ENCODE measurements at places on chromosomes 16 and 17.

- DNase-seq, result no peak
These were observed 2.0 kb downstream of the RBBP6 start for GRCh38 chr16:24541233-24541933.

- DNase-seq, result no peak
These were observed 1.9 kb downstream of the SLC13A2 start for GRCh38 chr17:28475151-28475900.

- DNase-seq, result no peak
These were observed 73.4 kb downstream of the HS3ST3B1 start for GRCh38 chr17:14374268-14374667.

GRCh38 chr17:73031472-73031871 is 61.0 kb downstream of the SLC39A11 start:
- DNase-seq, result no peak

GRCh38 chr17:49464049-49464448 is 31.0 kb upstream of the NGFR start:
- DNase-seq, result no peak

DNA sequence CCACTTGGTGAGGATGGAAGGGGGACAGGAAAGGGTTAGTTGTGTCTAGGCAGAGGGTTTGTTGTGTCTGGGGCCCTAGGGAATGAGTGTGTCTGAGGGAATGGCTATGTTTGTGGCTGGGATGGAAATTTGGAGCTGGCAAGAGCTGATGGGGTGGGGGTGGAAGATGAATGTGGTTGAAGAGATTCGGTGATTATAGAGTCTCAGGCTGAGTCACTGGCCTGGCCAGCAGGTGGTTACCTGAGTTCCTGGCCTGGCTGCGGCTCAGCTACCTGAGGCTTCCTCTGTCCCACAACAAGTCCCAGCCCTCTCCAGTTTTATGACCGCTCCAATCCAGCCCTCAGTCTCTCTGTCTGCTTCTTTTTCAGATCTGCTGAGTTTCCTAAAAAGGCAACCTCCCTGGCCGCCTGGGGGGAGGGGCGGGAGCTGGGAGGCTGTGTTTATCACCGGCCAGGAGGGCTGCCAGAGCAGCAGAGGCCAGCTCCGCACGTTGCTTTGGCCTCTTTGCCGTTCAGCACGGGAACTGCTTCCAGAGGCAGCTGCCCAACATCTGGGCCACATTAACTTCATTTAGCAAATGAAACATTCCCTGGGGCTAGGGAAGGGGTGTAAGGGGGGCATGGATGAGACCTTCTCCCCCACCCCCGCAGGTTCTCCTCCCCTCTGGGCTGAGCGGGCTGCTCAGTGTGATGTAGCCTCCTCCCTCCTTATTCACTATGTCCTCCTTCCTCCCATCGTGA is 21.8 kb downstream of the ITGB3 start:
- peak; percentile 83 for DNase-seq

DNA sequence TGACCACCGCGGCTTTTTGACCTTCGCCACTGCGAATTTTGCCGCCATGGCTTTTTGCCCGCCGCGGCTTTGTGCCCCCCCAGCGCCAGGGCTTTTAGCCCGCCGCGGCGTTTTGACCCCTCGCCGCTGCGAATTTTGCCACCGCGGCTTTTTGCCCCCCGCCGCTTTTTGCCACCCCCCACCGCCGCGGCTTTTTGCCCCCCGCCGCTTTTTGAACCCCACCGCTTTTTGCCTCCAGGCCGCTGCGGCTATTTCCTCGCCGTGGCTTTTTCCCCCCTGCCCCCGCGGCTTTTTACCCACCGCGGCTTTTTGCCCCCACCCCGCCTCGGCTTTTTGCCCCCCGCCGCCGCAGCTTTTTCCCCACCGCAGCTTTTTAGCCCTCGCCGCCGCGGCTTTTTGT is 134.8 kb upstream of the TP53TG3C start:
- no peak for DNase-seq

DNA sequence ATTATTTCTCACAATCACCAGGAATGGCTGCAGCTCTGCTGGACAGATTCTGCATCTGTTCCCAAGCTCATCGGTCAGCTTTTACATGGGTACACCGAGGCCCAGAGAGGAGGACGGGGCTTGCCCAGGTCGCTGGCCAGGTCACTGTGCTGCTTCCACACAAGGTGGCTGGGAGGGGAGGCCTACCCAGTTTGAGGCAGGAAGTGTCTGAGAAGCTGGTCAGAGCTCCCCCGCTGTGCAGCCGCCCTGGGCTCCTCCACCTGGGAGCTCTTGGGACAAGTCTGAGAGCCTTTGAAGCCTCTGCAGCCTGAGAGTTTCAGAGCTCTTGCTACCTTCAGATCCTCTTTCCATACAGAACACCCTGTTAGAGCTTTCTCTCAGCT is 143.3 kb downstream of the CLEC16A start:
- DNase-seq, result no peak

- peak; percentile 15 for DNase-seq
These were observed 3.8 kb upstream of the TAC4 start for GRCh38 chr17:49851387-49852291.

DNA sequence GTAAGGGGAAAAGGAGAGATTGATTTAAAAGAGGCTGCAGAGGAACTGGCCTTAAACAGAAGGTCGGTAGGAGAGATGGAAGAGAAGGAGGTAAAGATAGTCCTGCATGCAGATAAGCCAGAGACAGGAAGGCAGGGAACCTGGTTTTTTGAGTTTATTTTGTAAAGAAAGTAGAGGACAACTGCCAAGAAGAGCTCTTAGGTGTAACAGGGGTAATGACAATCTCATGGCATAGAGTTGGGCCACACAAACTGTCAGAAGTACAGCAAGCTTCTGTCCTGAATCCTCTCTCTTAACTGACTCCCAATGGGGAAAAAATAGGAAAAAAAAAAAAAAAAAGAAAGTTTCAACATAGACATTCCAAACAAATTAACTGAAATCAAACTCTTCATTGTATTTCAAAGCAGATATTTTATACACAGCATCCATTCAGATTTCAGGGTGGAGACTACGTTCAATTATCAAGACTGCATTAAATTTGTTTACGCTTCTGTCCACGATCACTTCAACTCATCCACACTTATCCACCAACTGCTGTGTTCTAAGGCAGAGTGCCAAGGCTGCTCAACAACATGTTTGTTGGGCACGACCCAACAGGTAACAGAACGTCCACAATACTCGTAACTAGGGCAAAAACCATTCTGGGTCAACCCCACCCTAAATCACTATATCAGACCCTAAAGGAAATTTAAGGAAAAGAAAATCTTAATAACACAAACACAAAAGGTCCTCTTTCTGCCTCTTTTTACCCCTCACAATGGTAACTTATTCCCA is 34.9 kb downstream of the USP31 start:
- no peak for DNase-seq

- no peak for DNase-seq
These were observed 10.7 kb upstream of the SKAP1 start for GRCh38 chr17:48440669-48441068.

DNA sequence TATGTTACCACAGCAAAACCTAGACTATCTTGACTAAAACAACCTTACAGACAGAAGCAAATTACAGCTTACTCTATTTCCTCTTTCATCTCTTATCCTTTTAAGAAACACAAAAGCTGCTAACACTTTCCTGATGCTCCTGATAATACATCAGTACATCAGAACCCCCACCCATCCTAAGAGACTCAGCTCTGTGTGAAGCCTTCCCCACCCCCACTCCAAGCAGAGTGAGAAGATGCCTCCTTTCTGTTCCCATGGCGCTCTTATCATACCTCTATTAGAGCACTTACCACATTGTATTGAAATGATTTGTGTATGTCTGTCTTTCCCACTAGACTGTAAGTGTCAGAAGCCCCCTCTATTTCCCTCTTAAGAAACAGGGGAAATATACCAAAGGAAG is 42.4 kb upstream of the HS3ST2 start:
- no peak for DNase-seq

Measured in AG04450 (cell line).